ENCODE measurements at places on chromosomes 2 and 18.

DNA sequence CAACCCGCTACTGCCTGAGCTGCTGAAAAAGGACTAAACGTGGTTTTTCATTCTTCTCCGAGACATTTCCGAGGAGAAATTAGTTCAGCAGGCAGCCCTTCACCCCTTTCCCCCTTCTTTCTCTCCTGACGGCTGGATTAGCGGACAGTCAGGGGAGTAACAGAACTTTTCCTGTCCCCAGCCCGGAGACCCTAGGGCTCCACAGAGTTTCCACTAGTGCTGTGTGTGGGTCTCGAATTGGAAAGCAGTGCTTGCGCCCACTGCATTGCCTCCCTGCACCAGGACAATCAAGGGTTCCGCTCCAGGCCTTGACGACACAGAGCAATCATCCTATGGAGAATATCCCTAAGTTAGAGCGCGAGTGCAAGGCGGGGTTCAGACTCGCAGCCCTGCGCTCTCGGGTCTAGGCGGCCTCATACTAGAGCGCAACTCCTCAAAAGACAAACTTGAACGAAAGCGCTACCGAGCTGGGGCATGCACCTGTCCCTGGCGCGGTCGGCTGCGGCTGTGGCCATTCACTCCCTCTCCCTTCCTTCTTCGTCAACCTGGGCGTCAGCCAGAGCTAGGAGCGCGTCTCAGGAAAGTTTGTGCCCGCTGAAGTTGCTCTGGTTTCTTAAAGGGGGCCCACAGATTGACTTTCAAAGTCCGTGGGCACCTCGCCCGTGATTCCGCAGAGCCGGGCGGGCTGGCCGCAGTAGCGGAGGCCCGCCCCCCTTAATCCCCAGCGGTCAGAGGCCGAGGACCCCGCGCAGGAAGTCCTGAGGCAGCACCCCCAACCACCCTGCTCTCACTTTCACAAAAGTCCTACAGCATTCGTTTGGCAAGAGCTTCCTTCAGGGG, 801 bp downstream of the OSR1 start:
- no peak for DNase-seq

DNA sequence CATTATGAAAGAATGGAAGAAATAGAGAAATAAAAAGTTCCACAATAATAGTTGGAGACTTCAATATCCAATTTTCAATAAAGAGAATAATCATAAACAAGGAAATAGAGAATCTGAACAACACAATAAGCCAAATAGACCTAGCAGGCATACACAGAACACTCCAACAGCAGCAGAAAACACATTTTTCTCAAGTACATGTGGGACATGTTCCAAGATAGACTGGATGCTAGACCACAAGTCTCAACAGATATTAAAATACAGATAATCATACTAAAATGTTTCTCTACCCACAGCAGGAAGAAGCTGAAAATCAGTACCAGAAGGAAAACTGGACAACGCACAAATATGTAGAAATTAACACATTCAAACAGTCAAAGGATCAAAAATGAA, 113.9 kb downstream of the USP34 start:
- DNase-seq: no peak

GRCh38 chr2:8568543-8569302, 113.1 kb upstream of the ID2 start:
- no peak for DNase-seq

DNA sequence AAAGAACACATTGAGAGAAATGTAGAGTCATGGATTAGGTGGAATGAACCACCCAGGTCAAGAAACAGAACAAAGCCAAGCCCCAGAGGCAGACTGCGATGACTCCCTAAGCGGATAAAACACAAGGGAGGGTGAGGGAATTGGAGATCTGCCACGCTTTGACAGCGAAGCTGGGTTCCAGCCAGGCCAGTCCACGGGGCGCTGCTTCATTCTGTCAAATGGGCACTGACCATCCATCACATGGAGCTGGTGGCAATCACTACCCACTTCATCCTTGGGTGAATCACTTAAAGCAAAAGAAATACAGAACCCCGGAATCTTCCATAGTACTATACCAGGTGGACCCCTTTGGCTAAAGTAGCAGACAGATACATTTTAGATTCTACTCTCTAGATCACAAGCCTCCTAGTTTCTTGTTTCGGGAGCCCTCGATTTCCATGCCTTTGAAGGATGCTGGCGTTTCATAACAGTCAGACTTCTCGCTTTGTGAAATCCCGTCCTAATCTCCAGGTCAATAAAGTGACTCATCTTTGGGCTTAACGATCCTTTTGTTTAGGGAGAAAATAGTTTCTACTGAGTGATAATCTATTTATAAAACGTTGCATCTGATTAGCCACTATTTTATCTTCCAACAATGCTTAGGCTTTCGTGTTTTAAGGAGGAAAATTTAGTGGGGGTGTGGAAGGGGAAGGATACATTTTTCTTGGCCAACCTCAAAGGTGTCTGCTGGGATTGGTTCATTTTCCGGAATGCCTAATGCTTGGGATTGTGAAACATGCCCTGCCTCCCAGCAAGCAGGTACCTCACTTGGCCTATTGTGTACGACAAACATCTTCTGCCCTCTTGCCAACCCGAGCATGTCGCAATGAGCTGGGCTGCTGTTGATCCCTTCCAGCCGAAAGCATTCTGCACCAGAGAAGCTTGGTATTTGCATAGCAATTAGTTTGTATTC, 44.1 kb upstream of the HDAC4 start:
- peak; percentile 4 for DNase-seq

DNA sequence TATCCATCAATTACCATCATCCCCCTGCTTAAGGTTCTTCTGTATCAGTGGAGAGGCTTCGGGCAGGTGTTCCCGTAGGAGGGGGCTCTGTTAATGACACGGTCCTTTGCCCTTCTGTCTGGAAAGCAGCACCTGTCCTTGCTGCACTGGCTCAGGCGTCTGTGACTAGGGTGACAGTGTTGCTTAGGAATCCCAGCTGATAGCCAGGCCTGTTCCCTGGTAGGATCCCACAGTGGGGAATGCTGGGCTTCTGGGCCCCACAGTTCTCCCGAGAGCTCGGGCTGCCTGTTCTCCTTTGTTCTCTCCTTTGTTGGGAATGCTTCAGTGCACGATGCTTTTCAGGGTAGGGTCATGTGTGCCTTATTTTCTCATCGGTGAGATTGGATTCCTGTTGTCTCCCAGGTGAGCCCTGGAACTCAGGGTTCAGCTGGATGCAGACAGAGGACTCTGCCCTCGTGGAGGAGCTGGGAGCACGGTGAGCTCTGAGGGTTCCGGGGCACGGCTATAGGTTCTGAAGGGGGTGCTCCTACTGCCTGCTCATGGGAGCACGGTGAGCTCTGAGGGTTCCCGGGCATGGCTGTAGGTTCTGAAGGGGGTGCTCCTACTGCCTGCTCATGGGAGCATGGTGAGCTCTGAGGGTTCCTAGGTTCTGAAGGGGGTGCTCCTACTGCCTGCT, 9.6 kb downstream of the SNTG2 start:
- DNase-seq: no peak

GRCh38 chr2:74764429-74765272, 69.3 kb upstream of the HK2 start:
- DNase-seq: no peak

DNA sequence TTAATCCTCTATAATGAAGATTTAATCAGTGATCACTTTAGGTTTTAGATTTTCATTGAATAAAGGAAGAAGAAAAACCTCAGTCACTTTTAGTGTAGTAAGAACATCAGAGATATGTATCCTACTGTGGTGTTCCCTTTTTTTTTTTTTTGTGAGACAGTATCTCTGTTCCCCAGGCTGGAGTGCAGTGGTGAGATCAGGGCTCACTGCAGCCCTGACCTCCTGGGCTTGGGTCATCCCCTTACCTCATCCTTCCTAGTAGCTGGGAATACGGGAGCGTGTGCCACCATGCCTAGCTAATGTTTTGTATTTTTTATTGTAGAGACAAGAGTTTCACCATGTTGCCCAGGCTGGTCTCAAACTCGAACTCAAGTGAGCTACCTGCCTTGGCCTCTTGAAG, 5.1 kb downstream of the SLC39A10 start:
- DNase-seq: no peak

GRCh38 chr2:16117791-16118610, 177.7 kb downstream of the MYCN start:
- DNase-seq: no peak

- no peak for DNase-seq
Measured at GRCh38 chr2:39023649-39024048, 97.2 kb downstream of the SOS1 start.

GRCh38 chr2:135638825-135639224, 102.8 kb upstream of the UBXN4 start:
- DNase-seq: no peak

- no peak for DNase-seq
Measured at GRCh38 chr2:10308866-10309265, 6.2 kb downstream of the HPCAL1 start.

- no peak for DNase-seq
Measured at GRCh38 chr2:152693033-152693432, 24.2 kb downstream of the PRPF40A start.

DNA sequence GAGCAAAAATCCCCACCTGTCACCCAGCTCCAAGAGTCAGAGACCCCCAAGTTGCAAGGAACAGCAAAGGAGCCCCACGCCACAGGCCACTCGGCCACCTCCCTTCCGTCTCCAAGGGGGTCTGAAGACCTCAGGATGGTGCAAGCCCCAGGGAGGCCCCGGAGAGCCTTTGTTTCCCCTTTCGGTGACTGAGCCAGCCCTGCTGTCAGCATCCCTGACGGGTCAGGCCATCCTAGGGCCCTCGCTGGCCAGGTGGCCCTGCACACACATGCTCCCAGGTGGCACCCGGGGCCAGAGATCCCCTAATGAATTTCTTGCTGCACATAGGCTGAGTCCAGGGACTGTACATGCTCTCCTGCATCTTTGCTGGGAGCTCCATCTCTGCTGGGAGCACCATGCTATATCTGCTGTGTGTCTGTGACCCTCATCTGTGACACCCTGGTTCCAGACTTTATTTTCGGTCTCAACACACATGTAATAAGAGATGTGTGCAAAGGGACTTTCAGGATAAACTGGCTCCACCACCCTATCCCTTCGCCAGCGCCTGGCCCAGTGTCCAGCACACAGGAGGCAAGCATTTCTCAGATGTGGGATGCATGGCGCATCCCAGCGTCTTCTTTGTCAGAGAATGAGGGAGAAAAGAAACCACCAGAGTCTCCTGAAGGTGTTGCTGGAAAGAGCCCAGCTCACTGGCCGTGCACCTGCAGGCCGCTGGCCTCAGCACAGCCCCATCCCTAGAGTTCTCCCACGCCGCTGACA, 27.4 kb downstream of the ADI1 start:
- DNase-seq: no peak

DNA sequence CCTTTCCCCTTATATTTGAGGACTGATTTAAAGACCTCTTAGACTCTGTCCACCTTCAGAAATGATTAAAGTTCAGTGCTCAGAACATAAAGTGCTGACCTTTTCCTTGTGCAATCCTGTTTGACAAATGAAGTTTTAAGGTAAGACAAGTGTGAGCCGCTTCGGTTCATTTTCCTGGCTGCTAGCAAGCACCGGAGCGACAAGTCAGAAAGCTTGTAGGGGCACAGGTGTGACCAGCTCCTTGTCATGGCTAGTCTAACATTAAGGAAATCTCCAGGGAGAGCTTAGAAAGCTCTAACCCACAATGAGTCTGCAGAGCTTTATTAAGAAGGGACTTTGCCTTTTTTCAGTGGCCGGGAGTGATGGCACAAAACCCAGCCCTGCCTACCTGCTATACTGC, 2.3 kb upstream of the NCKAP5 start:
- DNase-seq: no peak

GRCh38 chr2:194166818-194167217, 1490.2 kb upstream of the SLC39A10 start:
- peak; percentile 45 for DNase-seq

DNA sequence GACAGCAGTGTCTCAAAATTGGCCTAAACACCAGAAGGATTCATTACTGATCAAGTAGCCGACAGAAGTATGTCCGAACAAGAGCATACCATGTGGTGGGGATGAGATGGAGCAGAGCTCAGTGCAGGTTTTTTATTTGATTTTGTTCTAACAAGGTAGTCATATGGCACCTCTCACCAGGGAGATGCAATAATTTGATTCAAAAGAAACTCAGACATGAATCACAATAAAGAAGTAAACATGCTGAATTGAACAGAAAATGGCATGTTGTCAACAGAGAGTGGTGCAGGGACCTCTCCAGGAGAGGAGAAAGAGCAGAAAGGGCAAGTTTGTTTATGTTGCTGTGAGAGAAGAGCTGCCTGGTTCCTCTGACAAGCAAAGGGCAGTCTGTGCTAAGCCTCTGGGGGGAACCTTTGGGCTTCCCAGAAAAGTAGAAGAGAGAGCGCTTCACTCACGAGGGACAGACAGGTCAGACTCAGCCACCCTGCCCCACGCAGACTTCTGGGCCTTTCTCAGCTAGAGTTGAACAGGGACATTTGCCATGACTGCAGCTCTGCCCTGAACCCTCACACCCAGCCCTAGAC, 351.3 kb upstream of the RAB12 start:
- DNase-seq: no peak

DNA sequence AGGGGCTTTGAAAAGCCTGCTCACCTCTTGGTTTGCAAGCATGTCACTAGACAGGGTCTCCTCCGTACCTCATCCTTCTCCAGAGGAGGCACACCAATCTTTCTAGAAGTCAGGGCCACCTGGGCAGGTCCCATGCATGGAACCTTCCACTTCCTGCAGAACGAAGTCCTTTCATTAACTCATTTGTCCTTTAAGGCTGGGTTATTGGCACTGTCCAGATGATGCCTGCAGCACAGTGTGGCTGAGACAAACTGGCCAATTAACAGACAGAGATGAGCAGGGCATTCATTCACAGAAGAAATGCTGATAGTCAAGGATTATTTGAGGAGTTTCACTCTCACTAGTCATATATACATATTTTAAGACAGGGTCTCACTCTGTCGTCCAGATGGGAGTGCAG, 245.3 kb downstream of the TFCP2L1 start:
- DNase-seq: no peak

GRCh38 chr18:53702480-53702879, 522.0 kb downstream of the MBD2 start:
- no peak for DNase-seq

- no peak for DNase-seq
Measured at GRCh38 chr2:42572297-42573081, 4.1 kb downstream of the MTA3 start.

- DNase-seq: peak; percentile 49
Measured at GRCh38 chr2:44100351-44100750, 68.3 kb upstream of the PPM1B start.

DNA sequence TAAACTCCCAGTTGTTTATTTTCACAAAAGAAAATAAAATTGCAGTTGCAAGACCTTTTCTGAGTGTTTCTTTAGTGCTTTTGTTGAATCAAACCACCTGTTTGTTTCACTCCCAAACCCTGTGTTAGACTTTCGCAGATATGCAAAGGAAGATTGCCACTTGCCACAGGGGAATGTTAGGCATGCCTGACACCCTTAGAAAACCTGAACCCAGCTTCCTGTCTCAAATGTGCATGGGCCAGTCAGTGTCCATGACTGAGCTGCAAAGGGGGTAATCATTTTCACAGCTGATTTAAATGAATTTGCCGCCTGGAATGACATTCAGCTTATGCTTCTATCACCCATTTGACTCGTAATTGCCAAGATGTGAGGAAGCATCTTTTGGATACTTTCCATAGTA, 17.5 kb downstream of the TGOLN2 start:
- DNase-seq: no peak

GRCh38 chr2:200121931-200122330, 166.5 kb downstream of the MAIP1 start:
- no peak for DNase-seq
